ENCODE measurements at places on chromosomes 6 and 20.

DNA sequence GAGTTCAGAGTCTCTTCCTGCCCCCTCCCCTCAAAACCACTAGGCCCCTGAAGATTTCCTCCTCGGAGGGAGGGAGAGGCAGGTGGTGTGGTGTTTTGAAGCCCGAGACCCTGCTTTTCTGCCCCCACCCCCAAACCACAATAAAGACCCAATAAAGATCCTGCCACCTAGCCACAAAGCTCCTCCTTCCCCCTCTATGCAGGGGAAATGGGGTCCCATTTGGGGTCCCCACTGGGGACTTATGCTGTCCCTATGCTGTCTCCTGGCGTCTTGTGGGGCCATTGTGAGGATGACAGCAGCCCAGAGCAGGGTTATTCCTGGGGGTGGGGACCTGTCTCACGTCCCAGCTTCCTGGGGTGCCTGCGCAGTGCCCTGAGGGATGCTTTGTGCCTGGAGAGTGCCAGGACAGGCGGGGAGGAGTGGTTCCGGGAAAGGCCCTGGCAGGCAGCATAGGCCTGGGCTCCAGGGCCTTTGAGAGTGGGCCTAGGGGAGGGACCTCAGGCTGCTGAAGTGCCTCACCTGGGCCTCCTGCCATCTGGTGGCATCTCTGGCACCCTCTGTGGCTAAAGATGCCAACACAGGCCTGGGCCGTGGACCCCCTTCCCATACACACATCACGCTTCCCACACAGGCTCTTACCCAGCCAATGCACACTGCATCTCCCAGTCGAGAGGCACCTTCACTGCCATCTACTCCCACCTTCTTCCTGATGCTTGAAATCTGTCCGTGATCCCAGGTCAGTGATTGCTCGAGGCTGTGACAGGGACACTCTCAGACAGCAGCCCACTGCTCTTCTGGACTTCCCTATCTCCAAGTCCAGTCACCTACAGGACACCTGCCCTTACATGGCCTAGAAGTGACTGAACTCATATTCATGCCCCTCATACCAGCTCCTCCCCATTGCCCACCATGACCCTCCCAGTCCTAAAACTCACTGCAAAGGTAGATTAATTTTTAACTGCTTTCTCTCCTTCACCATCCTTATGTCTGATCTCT lies 7.9 kb upstream of the ARMC12 start:
- DNase-seq: peak; percentile 37

GRCh38 chr6:24387818-24388217 lies 14.9 kb upstream of the MRS2 start:
- DNase-seq: no peak

DNA sequence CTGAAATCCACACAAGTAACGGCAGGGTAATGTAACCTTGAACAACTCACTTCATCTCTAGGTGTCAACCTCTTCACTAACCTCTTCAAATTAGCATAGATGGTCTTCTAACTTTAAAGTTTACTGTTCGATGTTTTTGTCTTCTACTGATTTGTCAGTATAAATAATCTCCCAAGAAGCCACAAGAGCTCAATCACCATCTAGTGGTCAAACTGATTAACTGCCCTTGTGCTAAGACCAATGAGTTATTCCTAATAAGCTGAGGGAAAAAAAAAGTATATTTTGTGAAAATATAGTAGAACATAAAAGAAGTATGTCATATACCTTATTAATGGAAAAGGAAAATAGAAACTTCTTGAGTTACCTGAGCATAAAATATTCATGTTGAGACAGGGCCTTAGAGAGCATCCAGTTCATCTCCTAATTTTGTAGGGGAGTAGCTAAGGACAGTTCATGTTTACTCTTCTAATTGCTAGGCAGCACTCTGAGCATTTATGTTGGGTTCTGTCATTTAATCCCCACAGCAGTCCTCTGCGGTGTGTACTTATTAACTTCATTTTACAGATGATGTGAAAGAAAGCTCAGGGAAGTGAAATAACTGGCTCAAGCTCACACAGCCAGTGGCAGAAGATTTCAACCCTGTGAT lies 317.1 kb downstream of the ESR1 start:
- DNase-seq: no peak

GRCh38 chr6:157615420-157615769 lies 207.7 kb upstream of the SNX9 start:
- no peak for DNase-seq

DNA sequence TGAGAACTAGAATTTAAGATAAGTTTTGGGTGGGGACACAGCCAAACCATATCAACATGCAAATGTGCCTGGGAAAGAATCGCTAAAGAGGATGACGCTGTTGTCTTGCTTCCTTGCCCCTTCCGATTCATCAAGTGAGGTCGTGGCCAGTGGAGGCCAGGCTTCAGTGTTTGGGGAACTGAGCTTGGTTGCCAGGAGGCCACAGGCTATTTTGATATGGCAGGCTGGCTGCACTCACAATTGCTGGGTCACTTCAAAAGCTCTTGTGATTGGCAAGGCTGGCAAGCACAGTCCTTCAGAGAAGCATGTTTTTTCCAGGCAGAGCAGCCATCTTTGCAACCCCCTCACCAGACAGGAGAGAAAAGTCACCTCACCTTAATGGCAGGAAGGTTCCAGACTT lies 45.8 kb downstream of the SAMD5 start:
- no peak for DNase-seq

DNA sequence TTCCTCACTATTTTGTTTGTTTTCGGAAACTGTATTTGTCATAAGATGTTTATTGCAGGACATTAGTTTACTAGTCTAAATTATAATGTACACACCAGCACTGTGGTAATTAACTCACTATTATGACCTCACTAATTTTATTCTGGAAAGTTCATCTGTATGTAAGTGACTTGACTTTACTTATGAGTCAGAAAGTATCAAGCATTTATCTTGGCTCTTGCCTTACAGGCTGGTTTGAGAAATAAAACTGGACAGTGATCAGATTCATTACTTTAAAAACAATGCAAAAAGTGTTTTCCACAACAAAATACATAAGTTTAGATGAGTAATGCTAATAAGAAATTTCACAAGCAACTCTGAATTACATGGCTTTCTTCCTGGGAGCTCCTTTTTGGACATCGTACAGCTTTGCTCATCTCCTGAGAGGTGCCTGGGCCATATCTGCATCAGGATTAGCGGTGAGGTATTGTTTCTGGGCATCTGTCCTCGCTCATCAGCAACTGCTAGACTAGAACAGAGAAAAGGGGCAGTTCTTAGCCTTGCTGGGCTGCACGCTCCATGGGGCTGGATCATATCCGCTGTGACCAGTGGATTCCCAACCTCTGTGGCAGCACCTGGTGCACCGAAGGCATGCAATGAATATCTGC lies 179.8 kb downstream of the SOD2 start:
- no peak for DNase-seq

DNA sequence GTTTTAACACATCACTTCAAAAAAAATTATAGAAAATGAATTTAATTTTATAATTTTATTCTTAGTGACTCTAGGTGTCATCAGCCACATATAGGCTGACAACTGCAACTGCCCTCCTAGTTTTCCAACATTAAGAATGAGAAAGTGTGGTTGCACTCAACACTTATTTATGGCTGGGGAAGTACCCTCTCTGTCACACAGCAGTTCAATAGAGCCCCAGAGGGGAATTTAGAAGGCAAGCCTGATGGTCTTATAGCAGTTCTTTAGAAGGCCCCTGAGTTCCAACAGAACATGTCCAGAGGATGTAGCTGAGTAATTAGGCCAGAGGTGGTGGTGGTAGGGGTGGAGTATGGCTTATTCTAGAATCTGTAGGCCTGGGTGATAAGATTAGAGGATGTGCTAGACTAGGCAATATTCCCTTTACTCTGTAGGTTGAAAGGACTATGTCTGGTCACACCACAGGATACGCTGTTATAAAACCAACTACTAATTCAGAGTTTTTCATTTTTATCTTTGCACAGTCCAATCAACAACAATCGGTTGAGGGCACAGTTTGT lies 226.5 kb upstream of the CITED2 start:
- DNase-seq: no peak

DNA sequence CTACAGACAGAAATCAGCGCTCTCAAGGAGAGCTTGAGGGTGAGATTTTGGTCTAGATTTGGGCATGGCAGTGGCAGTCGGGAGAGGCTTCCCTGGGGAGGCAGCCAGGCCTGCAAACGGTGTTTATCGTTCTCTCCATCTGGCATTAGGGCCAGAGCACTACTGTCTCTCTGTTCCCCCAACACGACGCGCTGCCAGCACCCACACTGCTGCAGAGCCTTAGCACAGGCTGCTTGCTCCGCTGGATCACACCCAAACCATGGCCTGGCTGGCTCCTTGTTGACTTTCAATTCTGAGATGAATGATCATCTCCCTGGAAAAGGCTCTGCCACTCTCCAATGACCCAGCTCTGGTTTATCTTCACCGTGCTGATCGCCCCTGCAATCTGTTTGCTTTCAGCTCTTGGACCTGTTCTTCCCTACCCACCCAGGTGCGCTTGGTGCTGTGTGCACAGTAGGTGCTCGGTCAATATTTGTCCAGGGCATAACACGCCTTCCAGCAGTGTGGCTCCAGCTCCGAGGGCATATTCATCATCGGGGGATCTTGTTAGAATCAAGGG lies 106.1 kb downstream of the TFAP2C start:
- DNase-seq: no peak

DNA sequence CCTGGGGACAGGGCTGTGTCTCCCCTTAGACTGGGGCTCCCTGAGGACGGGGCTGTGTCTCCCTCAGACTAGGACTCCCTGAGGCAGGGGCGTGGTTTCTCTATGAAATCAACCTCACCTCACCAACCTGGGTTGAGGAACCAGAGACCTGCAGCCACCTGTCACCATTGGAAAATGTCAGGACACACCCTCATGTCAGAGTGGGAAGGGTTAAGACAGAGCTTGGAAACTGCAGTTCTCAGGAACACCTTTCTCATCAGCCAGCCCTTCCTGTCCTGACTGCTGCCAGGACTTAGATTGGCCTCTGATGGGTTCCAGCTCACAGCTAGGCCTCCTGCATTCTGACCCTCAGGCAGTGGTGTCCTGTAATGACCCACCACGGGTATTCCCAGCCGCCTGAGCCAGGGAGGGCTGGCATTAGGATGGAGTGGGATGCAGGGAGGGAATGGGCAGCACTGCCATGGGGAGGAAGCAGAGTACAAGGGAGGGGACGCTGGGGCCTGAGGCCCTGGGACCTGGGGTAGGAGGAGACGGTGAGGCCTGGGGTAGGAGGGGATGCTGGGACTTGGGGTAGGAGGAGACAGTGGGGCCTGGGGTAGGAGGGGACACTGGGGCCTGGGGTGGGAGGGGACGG lies 76.3 kb downstream of the MRPL14 start:
- no peak for DNase-seq

GRCh38 chr6:105603788-105604586 lies 201.1 kb upstream of the PREP start:
- DNase-seq: no peak

GRCh38 chr6:73791336-73791735 lies 95.3 kb downstream of the CD109 start:
- DNase-seq: no peak

DNA sequence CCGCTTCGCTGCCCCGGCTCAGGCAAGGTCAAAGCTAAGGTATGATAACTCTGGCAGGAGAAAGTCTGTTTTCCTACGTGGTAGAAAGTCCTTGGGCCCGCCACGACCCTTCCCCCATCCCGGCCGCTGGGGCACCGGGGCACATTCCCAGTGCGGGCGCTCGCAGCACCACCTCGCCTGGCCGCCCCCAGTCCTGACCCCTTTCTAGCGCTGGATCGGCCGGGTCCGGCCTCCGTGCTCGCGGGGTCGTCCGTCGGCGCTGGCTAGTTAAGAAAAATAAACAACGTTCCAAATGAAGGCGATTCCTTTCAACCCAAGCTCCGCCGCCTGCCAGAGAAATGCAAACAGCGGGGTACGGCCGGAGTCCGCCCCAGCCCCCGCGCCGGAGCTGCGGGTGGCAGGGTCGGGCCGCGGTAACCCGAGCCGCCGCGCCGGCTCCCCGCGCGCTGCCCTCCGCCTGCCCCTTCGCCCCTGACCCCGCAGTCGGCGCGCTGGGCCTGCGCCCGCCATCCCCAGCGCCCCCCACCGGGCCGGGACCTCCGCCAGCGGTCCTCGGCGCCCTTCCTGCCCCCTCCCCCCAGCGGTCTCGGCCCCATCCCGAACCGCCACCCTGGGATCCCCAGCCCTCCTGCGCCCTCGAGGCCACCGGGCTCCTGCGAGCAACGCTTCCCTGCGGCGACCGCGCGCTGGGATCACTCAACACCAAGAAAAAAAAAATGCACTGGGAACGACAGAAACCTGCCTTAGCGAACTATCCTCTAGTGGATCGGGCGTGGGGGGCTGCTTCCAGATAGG lies 37.6 kb downstream of the NCR2 start:
- no peak for DNase-seq

DNA sequence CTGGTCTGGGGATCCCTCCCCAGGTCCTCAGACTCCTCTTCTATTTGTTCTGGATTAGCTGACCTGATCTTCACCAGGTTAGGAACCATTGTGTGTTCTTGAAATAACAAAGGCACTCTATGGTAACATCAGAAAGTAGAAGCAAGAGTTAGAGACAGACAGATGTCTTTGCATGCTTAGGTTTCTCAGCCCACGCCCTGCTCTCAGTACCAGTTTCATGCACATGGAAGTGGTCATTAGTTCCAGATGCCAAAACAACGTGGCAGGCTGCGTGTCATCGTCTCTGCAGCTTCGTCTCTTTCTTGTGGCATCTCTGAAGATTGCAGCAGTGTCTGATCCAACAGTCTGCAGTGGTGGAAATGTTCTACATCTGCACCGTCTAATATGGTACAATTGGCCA lies 89.4 kb downstream of the PACRG start:
- DNase-seq: no peak

DNA sequence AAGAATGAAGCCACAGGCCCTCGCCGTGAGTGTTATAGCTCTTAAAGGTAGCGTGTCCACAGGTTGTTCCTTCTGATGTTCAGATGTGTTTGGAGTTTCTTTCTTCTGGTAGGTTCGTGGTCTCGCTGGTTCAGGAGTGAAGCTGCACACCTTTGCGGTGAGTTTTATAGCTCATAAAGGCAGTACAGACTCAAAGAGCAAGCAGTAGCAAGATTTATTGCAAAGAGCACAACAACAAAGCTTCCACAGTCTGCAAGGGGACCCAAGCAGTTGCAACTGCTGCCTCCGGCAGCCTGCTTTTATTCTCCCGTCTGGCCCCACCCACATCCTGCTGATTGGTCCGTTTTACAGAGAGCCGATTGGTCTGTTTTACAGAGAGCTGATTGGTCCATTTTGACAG lies 5.2 kb downstream of the HIVEP1 start:
- DNase-seq: no peak

GRCh38 chr6:122809001-122809400 lies 19.9 kb downstream of the SMPDL3A start:
- DNase-seq: no peak

GRCh38 chr6:12636336-12636735 lies 80.2 kb upstream of the PHACTR1 start:
- no peak for DNase-seq

- DNase-seq: no peak
Observed at GRCh38 chr20:48784273-48784641, 43.5 kb downstream of the PREX1 start.

Data from body of pancreas (tissue), 4 donors.